Lower leg skin (tissue), 4 donors: ENCODE measurements at places on chromosomes 3 and 15.

DNA sequence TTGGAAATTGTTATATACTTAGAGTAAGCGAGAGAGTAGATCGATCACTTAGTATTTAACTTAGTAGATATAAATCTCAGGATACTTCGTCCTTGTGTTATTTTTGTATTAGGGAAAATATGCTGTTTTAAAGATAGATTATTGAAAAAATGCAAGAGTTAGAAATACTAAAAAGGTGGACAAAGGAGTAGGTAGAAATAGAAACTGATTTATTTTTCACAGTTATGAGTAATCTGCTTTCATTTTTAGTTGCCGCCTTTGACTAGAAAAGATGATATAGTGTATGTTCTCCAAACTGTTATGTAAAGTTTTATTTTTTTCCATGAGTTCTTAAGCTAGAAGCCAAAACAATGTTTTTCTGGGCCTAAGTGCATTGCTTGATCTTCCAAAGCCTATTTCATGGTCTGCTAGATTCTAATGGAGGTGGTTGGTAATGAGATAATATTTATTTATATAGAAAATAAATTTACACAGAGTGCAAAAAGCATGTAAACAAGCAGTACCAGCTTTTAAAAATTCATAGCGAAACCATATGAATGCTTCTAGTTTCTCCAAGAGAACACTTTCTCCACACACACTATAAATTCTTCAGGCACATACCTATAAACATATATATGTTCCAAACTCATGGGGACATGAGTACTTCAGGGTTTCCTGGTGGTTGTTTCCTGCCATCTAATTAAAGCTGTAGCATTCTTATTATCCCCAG is 61.1 kb downstream of the DIPK2A start:
- no peak for DNase-seq

- no peak for DNase-seq
These were observed 84.3 kb downstream of the IQSEC1 start for GRCh38 chr3:12988728-12989454.

- no peak for DNase-seq
These were observed 77.4 kb downstream of the STAC start for GRCh38 chr3:36457667-36458066.

DNA sequence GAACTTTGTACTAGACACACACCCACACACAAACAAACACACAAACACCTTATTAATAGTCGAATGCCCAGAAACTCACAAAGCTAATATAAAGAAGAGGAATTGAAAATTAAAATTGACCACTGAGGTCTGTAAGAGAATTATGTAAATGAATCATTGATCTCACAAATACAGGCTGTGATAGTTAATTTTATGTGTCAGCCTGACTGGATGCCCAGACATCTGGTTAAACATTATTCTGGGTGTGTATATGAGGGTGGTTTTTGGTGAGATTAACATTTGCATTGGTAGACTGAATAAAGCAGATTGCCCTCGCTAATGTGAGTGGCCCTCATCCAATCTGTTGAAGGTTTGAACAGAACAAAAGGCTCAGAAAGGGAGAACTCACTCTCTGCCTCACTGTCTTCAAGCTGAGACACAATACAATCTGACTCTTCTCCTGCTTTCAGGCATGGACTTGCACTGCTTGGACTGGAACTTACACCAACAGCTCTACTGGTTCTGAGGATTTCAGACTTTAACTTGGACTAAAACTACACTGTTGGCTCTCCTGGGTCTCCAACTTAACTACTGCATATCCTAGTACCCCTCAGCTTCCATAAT is 199.4 kb upstream of the TTC14 start:
- DNase-seq, result no peak

DNA sequence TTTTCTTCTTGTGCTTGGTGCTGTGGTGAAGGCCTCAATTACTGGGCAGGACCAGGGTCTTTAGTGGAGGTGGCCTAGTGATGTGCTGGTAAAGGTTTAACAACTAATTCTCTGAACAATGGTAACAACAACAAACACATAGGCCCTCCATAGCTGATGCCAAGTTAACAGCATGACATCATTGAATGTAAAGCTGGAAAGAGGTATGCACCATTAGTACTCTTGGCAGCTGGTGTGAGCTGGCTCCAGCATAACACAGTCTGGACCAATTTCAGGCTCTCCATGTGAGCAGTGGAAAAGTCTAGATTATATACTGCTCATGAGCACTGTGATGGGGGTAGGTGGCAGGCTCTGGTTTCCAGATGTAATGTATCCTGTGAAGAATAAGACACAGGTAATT is 61.8 kb downstream of the SLC7A14 start:
- no peak for DNase-seq

- DNase-seq, result no peak
These were observed 41.4 kb downstream of the UBE2E2 start for GRCh38 chr3:23244324-23245041.

DNA sequence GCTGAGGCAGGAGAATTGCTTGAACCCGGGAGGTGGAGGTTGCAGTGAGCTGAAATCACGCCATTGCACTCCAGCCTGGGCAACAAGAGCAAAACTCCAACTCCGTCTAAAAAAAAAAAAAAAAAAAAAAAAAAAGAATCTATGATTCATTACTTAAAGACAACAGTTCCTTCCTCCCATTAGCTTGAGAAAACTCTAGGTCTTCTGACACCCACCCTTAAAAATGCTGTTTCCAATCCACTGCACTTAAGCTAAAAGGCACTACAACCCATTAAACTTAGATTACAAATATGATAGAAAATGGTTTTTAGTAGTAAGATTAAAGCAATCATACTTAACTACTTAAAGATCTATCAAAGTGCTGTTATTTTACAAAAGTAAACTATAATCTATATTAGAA is 40.0 kb upstream of the BHLHE40 start:
- no peak for DNase-seq

GRCh38 chr3:157982359-157982758 is 123.9 kb downstream of the SHOX2 start:
- no peak for DNase-seq

GRCh38 chr3:192879346-192880031 is 38.2 kb downstream of the MB21D2 start:
- peak; percentile 44 for DNase-seq

DNA sequence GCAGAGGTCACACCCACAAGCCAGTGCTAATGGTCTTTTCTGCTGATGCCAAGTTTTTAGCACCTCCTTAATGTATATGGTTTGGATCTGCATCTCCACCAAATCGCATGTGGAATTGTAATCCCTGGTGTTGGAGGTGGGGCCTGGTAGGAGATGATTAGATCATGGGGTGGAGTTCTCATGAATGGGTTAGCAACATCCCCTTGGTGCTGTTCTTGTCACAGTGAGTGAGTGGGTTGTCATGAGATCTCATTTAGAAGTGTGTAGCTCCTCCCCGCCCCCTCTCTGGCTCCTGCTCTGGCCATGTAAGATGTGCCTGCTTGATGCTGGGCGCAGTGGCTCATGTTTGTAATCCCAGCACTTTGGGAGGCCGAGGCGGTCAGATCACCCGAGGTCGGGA is 37.3 kb upstream of the KLHL6 start:
- DNase-seq, result no peak

DNA sequence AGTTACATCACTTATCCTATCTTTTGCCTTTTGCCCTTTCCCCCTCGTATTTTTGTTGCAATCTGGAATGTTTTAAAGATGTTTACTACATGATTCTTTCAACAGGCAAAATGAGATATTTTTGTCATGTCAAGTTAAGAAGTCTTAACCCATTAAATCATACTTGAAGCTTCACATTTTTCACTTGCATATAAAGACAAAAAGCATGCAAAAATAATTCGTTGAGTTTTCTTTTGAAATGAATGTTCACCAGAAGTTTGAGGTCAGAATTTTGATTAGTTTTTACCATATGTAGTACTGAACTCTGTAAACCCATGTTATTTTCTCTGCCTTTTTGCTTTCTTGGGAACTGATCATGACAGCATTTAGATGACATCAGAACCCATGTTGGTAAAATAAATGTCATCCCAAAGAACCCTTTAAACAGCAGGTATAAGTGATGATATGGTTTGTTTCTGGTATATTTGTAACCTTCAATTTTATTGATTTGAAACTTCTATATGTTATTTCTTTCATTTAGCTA is 188.5 kb downstream of the GHSR start:
- DNase-seq, result no peak

- DNase-seq, result no peak
These were observed 40.9 kb downstream of the SNX4 start for GRCh38 chr3:125479091-125479490.

DNA sequence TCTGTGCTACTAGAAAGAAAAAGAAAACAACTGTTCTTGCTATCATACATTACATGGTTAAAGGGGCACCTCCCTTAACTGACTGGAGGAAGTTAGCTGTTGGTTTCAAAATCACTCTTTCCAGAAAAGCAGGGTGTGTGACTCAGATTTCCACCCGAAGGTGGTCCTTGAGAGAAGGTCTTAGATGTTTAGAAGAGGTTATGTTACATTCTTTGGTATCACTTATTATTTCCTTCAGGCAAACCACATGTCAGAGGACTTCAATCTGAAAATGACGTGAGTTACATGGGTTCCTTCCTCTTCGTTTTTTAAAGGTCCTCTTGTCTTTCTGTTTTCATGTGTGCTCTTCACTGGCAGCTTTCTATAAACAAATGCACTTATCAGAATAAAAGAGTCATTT is 307.9 kb upstream of the CBLB start:
- DNase-seq, result no peak

GRCh38 chr3:97576221-97576620 is 188.3 kb upstream of the ARL6 start:
- no peak for DNase-seq

- DNase-seq, result peak; percentile 59
These were observed 48.6 kb upstream of the SLCO2A1 start for GRCh38 chr3:134078169-134078831.

DNA sequence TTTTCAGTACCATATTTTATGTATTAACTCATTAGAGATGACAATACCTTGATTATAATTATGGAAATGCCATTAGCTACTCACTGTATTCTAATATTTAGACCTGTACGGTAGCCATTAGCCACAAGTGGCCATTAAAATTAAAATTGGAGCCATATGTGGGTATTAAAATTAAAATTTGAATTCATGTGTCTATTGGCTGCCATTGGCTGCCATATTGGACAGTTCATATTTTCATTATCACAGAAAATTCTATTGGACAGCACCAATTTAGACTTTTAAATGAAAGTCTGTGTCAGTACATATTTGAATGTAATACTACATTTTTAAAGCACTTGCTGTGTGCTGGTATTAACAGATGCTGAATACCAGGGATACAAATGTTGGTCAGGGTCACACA is 3.0 kb downstream of the ATP11B start:
- DNase-seq, result no peak

- DNase-seq, result no peak
These were observed 22.2 kb downstream of the MED12L start for GRCh38 chr3:151107701-151108100.

DNA sequence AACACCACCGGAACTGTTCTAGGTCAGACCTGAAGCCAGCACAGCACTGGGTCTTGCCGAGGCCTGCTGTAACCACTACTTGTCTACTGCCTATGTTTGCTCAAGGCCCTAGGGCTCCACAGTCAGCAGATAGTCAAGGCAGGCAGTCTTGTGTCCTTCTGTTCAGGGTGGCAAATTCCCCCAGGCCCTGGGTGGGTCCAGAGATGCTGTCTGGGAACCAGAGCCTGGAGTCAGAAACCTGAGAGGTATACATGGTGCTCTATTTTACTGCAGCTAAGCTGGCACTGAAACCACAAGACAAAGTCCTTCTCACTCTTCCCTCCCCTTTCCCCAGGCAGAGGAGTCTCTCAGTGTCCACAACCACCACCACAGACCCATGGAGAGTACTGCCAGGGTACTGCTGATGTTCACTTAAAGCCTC is 89.9 kb downstream of the BBX start:
- no peak for DNase-seq
